ENCODE measurements at places on chromosomes 4 and X. TPM values are rescaled to one million over a fixed set of nuclear protein-coding genes. Genes with fewer than 3 reads are reported as not detected.

Gene SATL1
- total RNA-seq: not detected

Gene NPY5R
- not detected for total RNA-seq

Gene HERC6
- 3.7 TPM for total RNA-seq

Gene PHEX
- 0.34 TPM for total RNA-seq

Gene LIMCH1
- total RNA-seq: 37.9 TPM

Gene GATA1
- not detected for total RNA-seq

Measured in A549 treated with CORT108297 at 1 μM for 4 hours (cell line).